T-helper 9 cell (primary cell): ENCODE measurements at places on chromosomes 1 and 21.

DNA sequence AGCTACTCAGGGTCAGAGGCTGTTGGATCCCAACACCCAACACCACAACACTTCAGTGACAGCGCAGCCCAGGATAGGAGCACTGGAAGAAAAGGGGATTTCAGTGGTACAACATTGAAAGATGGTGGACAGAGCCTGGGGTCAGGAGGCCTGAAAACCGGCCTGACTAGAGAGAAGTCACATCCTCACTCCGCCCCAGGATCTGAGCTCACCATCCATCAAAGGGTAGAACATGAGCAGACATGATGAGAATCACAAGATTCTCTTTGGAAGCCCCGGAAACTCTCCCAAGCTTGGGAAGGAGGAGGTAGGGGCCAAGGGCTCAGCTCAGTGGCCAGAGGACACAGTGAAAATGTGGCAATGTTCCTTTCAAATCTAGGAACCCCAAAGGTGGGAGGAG is 271.3 kb downstream of the NPHP4 start:
- no peak for DNase-seq

GRCh38 chr1:222064388-222065211 is 322.7 kb upstream of the DUSP10 start:
- no peak for DNase-seq

DNA sequence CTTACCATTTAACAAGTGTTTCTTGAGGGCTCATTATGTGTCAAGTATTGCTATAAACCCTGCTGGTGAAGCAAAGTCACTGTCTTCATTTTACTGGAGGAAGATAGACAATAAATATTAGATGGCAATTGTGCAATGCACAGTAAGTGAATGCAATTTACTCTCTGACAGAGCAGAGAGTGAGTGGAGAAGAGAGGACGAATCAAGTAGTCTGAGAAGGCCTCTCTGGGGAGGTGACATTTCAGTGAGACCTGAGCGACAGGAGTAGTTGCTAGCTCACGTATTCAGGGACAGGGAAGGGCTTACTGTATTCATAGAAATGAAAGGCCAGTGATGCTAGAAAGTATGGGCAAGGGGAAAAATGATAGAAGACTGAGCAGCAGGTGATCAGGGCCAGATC is 1.2 kb upstream of the NMNAT2 start:
- no peak for DNase-seq

DNA sequence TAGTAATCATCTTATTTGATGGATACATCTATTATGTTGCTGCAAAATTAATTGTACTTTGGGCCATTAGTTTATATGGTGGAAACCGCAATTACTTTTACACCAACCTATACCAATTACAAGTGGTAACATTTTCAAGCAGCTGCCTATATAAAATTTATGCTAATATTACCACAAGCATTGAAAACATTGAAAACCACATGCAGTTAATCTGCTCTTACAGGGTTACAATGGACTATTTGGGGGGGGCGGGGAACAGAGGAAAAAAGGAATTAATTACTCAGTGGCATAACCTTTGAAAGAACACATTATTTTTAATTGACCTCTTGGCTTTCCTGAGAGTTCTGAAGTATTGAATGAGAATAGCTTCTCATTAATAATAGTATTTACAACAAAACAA is 1793.2 kb downstream of the NCAM2 start:
- DNase-seq: no peak

- DNase-seq: no peak
These were observed 90.1 kb downstream of the PRDM16 start for GRCh38 chr1:3159121-3159520.

DNA sequence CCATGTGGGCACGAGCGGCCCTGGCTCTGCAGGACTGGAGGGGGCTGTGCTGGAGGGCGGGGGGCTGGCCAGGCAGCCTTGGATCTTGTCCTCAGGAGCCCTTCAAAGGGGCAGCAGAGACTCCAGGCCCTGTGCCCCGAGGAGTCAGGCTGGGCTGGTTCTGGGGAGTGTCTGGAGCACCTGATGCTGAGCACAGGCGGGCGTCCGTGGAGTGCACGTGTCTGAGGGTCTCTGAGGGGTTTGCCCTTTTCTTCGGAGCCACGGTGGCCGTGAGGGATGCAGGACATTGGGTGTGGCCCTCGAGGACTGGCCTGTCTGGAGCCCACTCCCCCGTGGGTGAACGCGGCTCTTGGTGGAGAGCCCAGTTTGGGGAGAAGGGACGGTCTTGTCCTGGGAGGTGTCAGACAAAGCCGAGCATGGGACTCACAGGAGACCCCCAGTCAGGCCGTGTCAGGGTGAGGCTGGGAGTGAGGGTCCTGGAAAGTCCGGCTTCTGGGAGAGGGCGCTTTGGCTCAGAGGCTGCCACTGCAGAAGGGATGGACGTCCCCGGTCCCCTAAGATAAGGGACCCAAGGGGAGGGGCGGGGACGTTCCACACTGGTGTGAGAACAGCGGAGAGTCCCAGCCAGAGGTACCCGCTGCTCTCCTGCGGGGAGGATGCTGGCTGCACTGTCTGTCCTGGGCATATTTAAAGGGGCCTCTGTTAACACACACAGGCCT is 60.8 kb downstream of the COL18A1 start:
- no peak for DNase-seq
